NCI-H2081 (cell line): ENCODE measurements at places on chromosomes 4 and X.

- DNase-seq: no peak
Measured at GRCh38 chr4:140865253-140866217, 109.3 kb upstream of the TBC1D9 start.

DNA sequence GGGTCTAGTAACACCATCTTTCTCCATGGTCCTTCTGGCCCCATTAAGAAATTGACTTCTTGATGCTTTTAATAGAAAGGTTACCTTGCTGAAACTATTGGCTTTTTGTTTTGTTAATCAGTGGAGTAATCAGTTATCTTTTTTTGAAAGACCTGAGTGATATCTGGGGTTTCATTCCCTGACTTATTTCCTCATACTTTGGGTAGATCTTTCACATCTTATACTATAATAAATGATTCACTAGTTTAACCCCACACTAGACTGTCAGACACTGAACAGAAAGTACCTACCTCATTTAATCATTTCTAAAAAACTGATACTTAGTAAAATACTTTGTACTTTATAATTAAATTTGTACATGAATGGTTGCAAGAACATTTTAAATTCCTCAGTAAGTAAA, 1021.1 kb downstream of the STIM2 start:
- no peak for DNase-seq

DNA sequence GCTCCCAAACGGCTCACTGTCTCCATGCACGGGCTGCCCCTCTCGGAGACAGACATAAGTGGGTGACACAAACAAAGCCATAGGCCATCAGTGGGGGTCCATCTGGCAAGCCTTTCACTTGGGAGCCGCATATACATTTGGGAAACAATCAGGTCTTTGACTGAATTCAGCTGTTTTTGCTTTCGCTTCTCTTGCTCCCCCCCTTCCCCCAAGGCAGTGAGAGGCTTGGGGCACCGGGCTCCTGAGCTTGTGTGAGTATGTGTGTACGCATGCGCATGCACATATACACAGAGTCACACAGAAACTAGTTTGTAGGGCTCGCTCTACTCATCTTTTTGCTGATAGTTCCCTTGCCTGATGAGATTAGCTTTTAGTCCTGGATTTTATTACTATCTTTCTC, 284.4 kb downstream of the AFF2 start:
- DNase-seq: no peak

- DNase-seq: no peak
Measured at GRCh38 chr4:24639714-24640113, 55.4 kb upstream of the DHX15 start.

- DNase-seq: no peak
Measured at GRCh38 chrX:145687146-145687545, 130.5 kb upstream of the SLITRK2 start.

- DNase-seq: no peak
Measured at GRCh38 chrX:109874548-109874947, 128.4 kb upstream of the TMEM164 start.

- no peak for DNase-seq
Measured at GRCh38 chrX:67917421-67918010, 373.7 kb downstream of the AR start.

GRCh38 chr4:15451181-15451865, 18.4 kb upstream of the CC2D2A start:
- no peak for DNase-seq

- DNase-seq: no peak
Measured at GRCh38 chrX:34749896-34750295, 92.8 kb upstream of the TMEM47 start.

- no peak for DNase-seq
Measured at GRCh38 chr4:173526027-173526482, 4.0 kb downstream of the HAND2 start.

DNA sequence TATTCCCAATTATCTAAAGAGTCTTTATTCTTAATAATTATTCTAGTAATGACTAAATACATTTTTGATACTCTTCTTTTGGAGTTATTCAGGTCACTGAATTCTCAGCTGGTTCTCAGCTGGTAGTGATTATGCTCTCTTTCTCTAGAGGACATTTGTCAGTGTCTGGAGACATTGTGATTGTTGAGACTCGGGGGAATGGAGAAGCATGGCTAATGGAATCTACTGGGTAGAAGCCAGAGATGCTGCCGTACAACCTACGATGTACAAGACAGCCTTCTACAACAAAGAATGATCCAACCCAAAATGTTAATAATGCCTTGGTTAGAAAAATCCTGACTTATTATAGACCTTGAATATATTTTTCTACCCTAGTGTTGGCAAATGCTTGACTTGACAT, 149.2 kb upstream of the ANKRD50 start:
- DNase-seq: no peak

DNA sequence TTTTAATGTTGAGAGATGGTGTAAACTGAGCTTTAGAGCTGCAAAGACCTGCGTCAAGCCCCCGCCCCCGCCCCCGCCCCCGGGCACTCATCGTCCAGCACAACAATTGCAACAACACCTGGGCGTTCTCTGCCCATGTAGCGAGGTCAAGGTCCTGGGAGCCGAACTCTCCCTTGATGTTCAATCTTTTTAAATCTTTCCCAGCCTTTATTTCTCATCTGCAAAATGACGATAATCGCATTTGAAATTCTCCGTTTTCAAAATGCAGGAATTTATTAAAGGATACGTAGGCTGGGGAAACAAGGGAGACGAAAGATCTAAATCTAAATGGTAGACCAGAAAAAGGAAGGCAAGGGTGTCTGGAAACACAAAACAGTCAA, 648 bp upstream of the MSMO1 start:
- DNase-seq: no peak

DNA sequence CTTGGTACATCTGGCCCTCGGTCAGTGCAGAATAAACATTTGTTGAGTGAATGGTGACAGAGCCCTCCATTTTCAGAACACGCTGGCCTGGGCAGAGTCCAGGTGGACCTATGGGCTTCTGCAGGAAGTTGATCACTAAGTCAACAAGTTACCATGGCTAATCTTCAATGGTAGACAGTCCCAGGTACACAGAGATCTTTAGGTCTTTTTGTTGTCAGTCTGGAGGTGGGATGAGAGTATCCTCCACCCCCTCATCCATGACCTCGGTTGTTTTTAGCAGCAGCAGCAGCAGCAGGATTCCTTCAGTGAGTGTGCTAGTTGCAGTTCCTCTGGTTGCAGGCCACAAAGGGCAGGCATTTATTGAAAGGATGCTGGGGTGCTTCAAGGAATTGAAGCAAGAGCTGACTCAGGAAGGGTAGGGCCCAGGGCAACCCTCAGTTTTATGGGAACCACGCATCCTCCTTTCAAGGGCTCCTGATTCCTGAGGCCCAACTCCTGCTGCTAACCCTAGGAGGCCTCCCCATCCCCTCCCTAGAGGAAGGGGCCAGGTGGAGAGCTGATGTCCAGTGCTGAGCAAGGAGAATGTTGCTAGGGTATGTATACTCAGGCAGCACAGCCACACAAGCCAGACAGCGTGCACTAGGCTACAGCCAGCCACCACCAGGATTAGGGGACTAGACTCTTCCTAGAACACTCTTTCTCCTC, 1.7 kb upstream of the USP27X start:
- no peak for DNase-seq

DNA sequence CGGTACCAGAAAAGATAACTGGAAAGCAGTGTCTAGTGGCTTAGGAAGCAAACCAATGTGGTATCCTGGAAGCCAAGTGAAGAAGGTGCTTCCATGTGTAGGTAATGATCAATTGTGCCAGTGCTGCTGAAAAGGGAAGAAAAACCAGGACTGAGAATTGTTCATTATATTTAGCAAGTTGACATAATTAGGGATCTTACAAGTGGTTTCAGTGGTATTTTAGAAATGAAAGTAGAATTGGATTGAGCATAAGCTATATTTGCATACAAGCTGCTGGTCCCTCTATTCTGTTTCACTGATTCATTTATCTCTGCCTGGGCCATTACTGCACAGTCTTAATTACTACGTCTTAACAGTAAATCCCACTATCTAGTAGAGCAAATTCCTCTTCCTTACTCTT, 32.3 kb downstream of the PRDM8 start:
- DNase-seq: no peak

- no peak for DNase-seq
Measured at GRCh38 chr4:7157666-7158065, 34.7 kb upstream of the SORCS2 start.

- no peak for DNase-seq
Measured at GRCh38 chrX:46582966-46583365, 9.4 kb downstream of the CHST7 start.

DNA sequence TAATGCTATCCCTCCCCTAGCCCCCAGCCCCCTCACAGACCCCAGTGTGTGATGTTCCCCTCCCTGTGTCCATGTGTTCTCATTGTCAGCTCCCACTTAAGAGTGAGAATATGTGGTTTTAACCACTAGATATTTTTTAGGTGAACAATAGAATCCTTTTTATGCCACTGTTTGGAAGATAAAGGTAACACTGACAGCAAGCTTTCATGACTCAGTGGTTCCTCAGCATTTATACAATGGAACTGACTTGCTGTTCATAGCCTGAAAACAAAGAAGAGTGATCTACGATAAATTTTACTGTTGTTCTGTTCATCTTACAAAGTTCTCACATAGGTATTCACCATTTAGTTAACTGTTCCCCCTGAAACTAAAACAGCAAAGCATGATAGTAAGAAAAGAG, 147.8 kb downstream of the ARHGAP10 start:
- no peak for DNase-seq

- no peak for DNase-seq
Measured at GRCh38 chrX:155070038-155070437, 898 bp downstream of the CMC4 start.

DNA sequence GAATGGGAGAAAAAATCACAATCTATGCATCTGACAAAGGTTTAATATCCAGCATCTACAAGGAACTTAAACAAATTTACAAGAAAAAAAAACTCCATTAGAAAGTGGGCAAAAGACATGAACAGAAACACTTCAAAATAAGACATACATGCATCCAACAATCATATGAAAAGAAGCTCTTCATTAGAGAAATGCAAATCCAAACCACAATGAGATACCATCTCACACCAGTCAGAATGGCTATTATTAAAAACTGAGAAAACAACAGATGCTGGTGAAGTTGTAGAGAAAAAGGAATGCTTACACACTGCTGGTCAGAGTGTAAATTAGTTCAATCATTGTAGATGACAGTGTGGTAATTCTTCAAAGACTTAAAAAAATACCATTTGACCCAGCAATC, 306.0 kb upstream of the TBX22 start:
- no peak for DNase-seq

DNA sequence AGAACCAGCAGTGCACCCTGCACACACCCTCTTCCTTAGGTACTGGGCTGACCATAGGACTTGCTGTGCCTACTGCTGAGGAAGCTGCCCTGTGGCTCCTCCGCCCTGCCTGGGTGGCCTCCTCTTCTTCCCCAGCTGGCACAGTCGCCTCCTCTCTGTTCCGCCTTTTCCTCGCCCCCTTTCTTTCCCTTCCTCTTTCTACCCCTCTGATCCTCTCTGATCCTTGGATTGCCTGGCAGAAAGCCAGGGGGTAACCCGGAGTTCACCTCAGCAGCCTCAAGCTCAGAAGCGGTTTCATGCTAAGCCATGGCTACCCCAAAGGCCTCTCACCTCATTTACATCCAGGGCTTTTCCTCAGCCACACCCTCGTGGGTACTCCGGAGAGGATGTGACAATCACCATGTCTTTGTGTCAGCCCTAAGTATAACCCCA, 136.2 kb downstream of the SMIM20 start:
- DNase-seq: no peak

DNA sequence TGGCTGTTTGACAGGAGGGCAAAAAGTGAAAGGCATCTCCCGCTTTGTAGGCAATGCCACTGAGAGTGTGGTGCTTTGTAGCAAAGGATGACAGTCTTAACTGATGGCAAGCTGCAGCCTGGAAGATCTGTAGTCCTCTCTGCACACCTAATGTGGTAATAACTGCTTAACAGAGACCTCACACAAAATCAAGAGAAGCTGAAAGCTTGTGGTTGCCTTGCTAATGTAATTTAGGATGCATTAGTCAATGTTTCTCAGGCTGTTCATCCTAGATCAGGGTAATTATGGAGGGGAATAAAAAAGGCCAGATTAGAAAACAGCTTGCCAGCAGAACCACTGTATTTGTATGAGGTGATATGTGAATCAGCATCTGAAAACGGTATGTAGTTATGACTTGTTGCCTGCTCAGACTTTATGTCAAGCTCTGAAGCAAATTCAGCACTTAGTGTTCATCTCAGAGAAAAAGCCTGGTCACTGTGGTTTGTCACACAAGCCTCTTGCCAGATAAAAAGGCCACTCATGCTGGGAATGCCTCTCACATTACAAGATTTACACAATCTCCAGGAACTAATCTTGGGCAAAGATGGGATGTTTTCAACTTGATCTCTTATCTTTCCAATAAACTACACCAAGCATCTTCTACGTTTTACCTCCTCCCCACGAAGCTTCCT, 130.8 kb downstream of the ENOX2 start:
- peak; percentile 31 for DNase-seq

DNA sequence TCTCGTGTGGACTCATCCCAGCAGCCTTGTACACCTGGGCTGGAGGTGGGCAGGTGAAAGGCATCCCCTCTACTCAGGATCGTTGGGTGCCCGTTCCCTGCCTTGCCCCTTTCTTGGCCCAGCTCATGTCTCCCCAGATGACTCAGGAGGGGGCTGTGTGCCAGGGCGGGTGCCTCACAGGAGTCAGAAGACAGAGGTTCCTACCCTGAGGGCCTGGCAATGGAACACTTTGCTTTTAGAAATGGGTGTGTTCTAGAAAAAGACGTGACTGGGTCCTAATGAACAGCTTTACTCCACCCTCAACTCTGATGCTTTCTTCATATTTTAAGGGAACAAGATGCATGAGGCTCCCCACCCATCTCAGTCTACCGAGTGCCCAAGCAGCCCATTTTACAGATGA, 22.5 kb upstream of the TRIM2 start:
- no peak for DNase-seq

- DNase-seq: peak; percentile 86
Measured at GRCh38 chr4:180449395-180449956, 1793.7 kb upstream of the TENM3 start.

DNA sequence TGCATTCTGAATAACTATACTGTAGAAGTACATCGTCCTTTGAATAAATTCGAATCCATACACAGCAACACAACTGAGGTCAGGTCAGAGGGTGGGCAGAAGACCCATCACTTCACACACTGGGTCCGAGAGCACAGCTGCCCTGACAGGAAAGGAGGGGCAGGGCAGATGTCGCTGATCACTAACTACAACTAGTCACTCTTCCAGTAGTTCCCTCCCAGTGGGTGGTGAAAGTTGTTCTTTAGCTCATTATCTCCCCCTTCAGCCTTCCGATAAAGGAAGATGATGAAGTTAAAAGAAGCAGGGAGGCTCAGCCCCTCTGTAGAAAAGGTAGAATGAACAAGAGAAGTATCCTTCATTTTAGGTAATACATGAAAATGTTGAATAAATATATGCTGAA, 278.9 kb downstream of the INPP4B start:
- no peak for DNase-seq

GRCh38 chrX:134727363-134727762, 69.1 kb upstream of the PLAC1 start:
- DNase-seq: no peak
